ENCODE measurements at places on chromosomes 12 and 14.
A peak's percentile ranks its signal among the peaks of the same experiment; 100 is the strongest.

- DNase-seq: peak; percentile 93
These were observed at the start of gene ITPR2 for GRCh38 chr12:26832822-26833742. TSS of gene ITPR2 (minus strand) at chr12:26833194. CDS start at chr12:26832781, 413 bp downstream.

GRCh38 chr14:59482541-59483331 lies 1.5 kb downstream of the L3HYPDH start:
- DNase-seq: no peak

GRCh38 chr14:54715239-54715638 lies 148.3 kb downstream of the SAMD4A start:
- DNase-seq: no peak

GRCh38 chr14:31582836-31583452 lies 21.7 kb downstream of the NUBPL start:
- DNase-seq: no peak

Data from activated T-cell treated with anti-CD3 and anti-CD28 coated beads for 48 hours (primary cell).